ENCODE measurements at places on chromosomes 2 and 18. TPM values are rescaled to one million over a fixed set of nuclear protein-coding genes. Genes with fewer than 3 reads are reported as not detected.

UGT1A10 gene
- total RNA-seq, result 0.11 TPM

SLC4A1AP gene
- total RNA-seq, result 30.1 TPM

ACSL3 gene
- 98.5 TPM for total RNA-seq

DNA sequence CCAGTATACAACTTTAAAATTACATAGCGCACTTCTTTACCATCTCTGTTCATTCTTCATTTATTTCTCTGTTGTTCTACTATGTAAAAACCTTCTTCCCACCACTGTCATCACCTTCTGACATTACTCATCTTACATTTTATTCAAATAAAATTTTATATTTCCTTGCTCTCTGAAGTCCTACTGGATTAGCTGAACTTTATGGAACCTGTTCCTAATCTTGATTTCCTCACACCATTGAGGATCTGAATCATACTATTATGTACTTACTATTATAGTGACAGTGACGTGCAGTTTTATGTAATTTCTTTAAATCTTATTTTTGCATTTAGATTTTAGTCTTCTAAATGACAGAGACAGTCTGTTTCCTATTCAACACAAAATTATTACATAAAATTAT is 98.3 kb downstream of the DYNAP start:
- H3K4me1 ChIP-seq, result no peaks in the 10 kb centered on the region
- no peak overlapping the region for H3K27ac ChIP-seq
- no peak for DNase-seq
- no peaks in the 10 kb centered on the region for H3K36me3 ChIP-seq
- no peak overlapping the region for H3K4me3 ChIP-seq

GRCh38 chr2:46561731-46562450 is 82.5 kb downstream of the TMEM247 start:
- H3K27ac ChIP-seq, result no peak overlapping the region
- peaks cover 34% of the 10 kb centered on the region for H3K4me1 ChIP-seq
- no peaks in the 10 kb centered on the region for H3K27me3 ChIP-seq
- H3K36me3 ChIP-seq, result no peaks in the 10 kb centered on the region
- no peak for DNase-seq
- no peak overlapping the region for H3K4me3 ChIP-seq

GRCh38 chr2:74281141-74281975 is 61.9 kb downstream of the SLC4A5 start:
- no peak for DNase-seq
- H3K27me3 ChIP-seq, result no peaks in the 10 kb centered on the region
- no peaks in the 10 kb centered on the region for H3K36me3 ChIP-seq

- H3K4me3 ChIP-seq, result no peak overlapping the region
- H3K36me3 ChIP-seq, result no peaks in the 10 kb centered on the region
- H3K27ac ChIP-seq, result no peak overlapping the region
- peaks cover 20% of the 10 kb centered on the region for H3K4me1 ChIP-seq
- DNase-seq, result no peak
- H3K27me3 ChIP-seq, result no peaks in the 10 kb centered on the region
Observed at GRCh38 chr2:215885536-215885935, 127.8 kb downstream of the MREG start.

- DNase-seq, result no peak
- no peaks in the 10 kb centered on the region for H3K36me3 ChIP-seq
- no peaks in the 10 kb centered on the region for H3K27me3 ChIP-seq
Observed at GRCh38 chr2:11647834-11648600, 22.0 kb downstream of the NTSR2 start.

GRCh38 chr2:6071519-6071918 is 379.3 kb downstream of the SOX11 start:
- DNase-seq, result no peak
- H3K27me3 ChIP-seq, result no peaks in the 10 kb centered on the region
- no peak overlapping the region for H3K4me3 ChIP-seq

DNA sequence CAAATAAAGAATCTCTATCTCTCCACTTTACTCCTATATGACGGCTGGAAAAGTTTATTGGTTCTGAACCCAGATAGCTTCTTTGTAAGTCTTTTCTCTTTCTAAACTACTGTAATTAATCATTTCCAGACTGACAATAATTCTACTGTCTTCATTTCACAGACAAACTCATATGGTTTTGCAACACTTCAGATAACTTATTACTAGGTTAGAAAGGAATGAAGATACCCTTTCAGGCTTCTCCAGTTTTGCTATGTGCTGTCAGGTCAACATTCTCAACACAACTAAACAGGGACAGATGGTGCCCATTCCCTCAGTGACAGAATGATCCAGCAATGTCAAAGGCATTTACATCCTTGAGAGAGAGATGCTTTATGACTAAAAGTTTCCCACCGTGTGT is 198.5 kb upstream of the ITGA4 start:
- H3K4me1 ChIP-seq, result 0 out of 2 replicates have a peak, but pooled peaks cover 3% of the 10 kb centered on the region
- H3K36me3 ChIP-seq, result no peaks in the 10 kb centered on the region
- no peak overlapping the region for H3K27ac ChIP-seq
- H3K27me3 ChIP-seq, result no peaks in the 10 kb centered on the region
- no peak overlapping the region for H3K4me3 ChIP-seq

- no peak overlapping the region for H3K27ac ChIP-seq
- no peaks in the 10 kb centered on the region for H3K27me3 ChIP-seq
- H3K4me1 ChIP-seq, result no peaks in the 10 kb centered on the region
- H3K36me3 ChIP-seq, result no peaks in the 10 kb centered on the region
- H3K4me3 ChIP-seq, result no peak overlapping the region
Observed at GRCh38 chr2:54543733-54544396, 87.7 kb downstream of the SPTBN1 start.

- no peak for DNase-seq
- H3K4me1 ChIP-seq, result no peaks in the 10 kb centered on the region
- no peaks in the 10 kb centered on the region for H3K36me3 ChIP-seq
- no peaks in the 10 kb centered on the region for H3K27me3 ChIP-seq
- H3K27ac ChIP-seq, result no peak overlapping the region
- H3K4me3 ChIP-seq, result no peak overlapping the region
Observed at GRCh38 chr2:102241616-102242305, 54.9 kb downstream of the IL1RL2 start.
